Effector memory CD4-positive, alpha-beta T cell (primary cell): ENCODE measurements at places on chromosomes 2 and 18.

GRCh38 chr2:31428001-31428418 is 13.5 kb upstream of the XDH start:
- no peak for DNase-seq

DNA sequence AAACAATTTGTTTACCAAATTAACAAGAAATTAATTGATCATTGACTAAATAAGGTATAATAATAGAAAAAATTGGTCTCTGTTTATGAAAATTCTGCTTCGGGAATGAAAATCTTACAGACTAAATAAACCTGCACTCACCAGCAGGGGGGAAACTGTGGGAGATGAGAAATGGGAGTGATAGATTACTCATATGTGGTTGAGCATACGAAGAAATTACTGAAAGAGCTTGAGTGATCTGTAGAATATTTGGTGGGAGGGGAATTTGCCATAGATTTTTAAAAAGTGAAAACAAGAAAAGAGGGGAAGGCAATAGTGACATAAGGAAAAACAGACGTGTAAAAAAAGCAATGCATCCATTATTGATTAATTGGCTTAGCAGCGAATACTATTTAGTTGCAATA is 2.2 kb downstream of the HMSD start:
- DNase-seq = no peak

DNA sequence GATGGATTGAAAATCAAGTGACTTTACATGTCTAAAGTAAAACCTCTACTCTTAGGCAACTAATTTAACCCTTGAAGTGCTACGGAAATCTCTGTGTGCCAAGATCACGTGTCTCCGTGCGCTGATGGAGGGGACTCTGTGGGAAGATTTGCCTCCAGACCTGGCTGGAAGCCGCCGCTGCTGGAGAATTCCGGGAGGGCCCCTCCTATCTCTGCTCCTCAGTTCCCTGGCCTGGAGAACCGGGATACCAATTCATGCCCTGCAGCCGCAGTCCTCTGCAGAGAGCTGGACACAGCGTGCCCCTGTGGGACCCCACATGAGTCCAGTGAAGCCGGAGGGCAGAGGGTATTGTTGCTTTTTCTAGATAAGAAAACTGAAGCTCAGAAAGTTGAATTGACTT is 126.9 kb upstream of the PXDN start:
- no peak for DNase-seq

- DNase-seq = no peak
Measured at GRCh38 chr18:34221971-34222306, 2.8 kb downstream of the NOL4 start.

DNA sequence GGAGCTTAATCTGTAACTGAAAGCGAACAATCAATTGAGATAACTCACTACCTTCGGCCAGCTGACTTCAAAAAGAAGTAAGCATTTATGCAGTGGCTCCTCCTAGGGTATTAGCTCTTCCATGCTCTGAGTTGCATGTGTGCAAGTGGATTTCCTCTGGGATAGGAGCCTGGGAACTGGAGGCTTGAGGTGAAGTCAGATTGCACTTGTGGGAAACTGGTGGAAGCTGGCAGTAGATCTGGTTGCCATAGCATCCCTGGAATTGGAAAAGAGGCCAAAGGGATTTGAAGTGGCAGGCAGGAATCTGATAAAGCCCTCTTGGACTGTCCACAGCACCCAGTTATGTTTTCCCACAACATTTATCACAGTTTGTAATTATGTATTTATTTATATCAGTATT is 50.6 kb upstream of the FMNL2 start:
- DNase-seq = no peak

GRCh38 chr18:33854827-33855139 is 276.8 kb downstream of the ASXL3 start:
- DNase-seq = no peak

GRCh38 chr18:76255070-76255683 is 239.9 kb downstream of the ZNF516 start:
- DNase-seq = no peak

DNA sequence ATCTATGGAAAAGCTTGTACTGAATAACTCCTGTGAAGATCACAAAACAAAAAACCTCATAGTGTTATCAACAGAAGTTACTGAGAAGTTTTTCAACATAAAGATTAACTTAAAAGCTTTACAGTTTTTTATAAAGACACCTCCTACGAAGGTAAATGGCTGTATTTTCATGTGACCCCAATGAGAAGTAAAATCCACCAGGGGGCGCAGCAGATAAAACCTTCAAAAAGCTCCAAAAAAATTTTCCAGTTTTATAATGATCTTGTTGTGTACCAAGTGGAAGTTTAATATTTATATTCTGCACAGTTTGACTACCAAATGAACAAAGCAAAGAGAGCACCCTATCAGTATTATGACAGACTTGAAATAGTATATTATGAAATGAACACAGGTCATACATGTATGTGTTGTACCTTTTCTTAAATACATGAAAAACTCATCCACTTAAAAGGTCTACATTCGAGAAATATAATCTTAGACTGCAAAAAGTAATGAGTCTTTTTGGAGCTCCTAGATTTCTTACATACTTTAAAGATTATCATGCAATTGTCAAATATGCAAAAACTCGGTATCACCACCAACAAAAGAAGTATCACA is 38.5 kb downstream of the PNO1 start:
- DNase-seq = peak; percentile 15
